ENCODE measurements at places on chromosomes 1 and 21.

DNA sequence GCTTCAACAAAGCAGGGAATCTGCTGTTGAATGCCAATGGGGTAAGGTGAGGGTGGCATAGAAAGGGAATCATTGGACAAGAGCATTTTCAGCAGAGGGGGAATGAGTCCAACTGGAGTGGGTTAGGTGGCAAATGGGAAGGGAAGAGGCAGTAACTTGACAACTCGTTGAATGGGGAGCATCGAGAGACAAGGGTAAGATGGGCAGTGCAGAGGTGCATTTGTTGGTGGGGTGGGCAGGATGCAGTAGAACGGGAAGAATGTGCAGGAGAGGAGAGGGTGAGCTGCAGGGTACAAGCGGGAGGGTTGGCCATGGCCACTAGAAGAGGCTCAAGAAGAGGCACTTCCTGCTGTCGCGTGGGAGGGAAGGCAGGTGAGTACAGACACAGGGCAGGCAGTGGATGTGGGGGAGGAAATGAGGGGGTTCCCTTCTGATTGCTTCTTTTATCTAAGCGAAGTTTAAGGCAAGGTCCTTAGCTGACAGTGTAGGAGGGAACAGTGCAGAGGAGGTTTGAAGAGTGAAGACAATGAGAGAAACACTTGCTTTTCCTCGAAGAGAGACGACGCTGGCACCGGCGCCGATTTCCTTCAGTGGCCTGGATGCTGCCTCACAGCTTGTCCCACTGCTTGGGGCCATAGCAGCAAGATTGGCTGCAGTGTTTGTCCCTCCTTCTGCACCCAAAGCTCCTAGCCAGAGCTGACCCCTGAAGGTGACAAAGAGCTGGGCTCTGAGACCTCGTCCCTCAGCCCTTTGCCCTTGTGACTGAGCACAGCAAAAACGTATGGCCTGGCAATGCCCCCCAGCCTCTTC lies 3.2 kb upstream of the IKBKE start:
- no peak for DNase-seq

- no peak for DNase-seq
These were observed 8.1 kb upstream of the PLEKHM2 start for GRCh38 chr1:15676010-15676409.

- no peak for DNase-seq
These were observed 4.4 kb upstream of the HNRNPU start for GRCh38 chr1:244868484-244869363.

DNA sequence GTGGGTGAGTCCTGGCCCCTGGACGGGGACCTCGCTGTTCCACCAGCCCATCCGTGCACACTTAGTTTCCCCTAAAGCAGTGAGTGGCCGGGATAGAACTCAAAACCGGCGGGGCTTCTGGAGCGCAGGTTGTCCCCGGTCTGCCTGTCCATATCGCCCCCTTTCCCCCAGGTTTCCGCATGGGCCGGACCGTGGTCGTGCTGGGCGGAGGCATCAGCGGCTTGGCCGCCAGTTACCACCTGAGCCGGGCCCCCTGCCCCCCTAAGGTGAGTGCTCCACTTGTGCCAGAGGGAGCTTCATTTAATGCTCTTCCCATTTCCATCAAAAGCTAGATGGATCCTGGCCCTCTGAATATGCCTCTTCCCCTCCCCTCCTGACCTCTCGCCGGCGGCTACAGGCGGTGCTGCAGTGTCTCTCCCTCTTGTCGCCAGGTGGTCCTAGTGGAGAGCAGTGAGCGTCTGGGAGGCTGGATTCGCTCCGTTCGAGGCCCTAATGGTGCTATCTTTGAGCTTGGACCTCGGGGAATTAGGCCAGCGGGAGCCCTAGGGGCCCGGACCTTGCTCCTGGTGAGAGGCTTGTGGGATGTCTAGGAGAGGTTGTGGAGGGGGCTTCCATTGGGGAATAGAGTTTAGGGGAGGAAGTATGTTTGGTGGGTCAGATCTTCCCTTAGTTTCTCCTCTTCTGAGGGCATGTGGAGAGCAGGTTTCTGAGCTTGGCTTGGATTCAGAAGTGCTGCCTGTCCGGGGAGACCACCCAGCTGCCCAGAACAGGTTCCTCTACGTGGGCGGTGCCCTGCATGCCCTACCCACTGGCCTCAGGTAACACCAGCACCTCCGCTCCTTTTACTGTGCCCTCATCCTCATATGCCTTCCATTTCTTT lies 683 bp downstream of the PPOX start:
- DNase-seq, result no peak

DNA sequence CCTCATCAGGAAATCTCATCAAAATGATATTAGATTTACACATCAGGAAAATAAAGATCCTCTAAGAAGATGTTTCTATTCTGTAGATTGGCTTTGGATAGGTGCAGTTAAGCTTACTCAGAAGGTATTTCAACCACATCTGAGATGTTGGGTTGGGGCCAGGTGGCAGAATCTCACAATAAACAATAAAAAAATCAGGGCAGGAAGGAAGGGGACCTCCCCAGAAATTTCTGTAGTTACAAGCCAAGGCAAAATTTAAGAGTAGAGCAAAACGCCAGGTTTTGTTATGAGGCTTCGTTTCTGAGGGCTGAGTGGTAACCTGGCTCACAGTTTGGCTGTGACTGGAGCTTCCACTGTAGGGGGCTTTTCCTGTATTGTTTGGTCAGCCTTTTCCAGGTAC lies 84.8 kb downstream of the HUNK start:
- no peak for DNase-seq

GRCh38 chr1:46530791-46531409 lies 20.5 kb downstream of the KNCN start:
- DNase-seq, result no peak

DNA sequence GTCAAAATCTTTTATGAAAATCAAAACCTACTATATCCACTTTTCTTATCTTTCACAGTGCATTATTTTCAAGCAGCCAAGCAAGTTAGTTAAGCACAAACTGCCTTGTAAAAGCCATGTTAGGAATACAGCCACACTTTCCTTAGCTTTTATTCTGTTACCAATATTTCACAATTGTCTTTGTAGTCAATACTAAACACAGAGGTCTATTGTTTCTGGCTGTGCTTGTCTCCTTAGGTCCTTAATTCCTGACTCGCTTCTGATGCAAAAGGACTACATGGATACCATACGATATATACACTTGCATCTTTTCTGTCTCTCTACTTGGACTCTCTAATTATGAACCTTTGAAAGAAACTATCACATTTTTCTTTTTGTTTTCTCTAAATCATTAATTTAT lies 331.8 kb downstream of the NEGR1 start:
- no peak for DNase-seq

GRCh38 chr21:32888971-32889370 lies 117.4 kb upstream of the PAXBP1 start:
- no peak for DNase-seq

DNA sequence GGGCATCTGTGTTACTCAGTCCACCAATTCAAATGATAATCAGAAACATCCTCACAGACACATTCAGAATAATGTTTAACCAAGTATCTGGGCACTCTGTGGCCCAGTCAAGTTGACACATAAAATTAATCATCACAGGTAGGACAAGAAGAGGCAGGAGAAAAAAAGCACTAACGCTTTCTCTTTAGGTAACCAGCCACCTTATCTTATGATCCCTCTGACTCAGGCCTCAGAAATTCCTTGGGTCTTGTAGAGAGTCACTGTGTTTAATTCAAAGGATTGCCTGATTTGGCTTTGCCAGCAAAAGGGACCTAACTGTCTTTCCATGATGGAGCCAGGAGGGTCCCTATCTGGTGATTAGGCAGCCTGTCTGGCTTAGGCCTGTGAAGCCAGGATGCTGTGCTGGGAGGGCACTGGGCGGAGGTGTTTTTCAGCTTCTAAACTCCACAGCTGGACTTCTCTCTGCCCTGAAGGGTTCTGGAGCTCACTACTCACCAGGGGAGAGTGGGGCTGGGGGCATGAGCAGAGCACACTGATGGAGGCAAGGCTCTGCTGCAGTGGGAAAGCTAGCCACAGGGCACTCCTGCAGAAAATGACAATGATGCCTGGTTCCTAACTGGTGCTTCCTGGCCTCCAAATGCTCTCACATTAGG lies 36.4 kb upstream of the STUM start:
- no peak for DNase-seq

DNA sequence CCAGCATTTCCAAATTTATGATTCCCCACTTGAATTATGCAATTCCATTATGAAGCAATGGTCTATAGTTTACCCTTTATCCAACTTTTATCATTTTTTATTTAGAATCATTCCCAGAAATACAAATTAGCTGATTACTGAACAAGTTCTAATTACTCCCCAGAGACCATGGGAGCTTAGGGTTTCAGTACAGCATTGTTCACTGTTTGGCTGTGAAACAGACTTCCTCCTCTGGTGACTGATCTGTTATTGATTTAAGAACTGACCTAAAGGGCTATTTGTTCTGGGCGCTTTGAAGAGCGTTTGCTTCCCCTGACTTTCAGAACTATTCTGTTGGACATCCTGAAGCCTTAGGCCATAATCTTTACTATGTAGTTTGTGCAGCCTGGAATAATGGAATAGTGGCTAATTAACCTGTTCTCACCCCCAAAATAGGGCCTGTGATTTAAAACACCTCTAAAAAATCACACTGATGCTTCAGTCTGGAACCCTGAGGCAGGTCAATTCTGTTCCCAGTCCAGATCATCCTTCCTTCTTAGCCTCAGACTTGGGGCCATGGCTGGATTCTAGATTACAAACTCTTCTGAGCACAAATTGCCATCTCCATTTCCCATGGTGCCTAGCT lies 58.7 kb downstream of the ALG14 start:
- DNase-seq, result no peak
